A549 treated with RU486 at 1 μM for 4 hours (cell line): ENCODE measurements at places on chromosomes 3 and 15. TPM values are rescaled to one million over a fixed set of nuclear protein-coding genes. Genes with fewer than 3 reads are reported as not detected.

Gene TXNRD3
- total RNA-seq = 6.1 to 8.5 TPM (median 6.6 TPM) in 5 replicates

Gene CACNA1D
- total RNA-seq = 0.42 to 0.97 TPM (median 0.81 TPM) in 5 replicates

Gene CLDN18
- not detected in 5 replicates for total RNA-seq

Gene GOLGA8G
- total RNA-seq = not detected in 5 replicates

Gene PTX3
- total RNA-seq = 0.42 to 1.2 TPM (median 0.91 TPM) in 5 replicates

Gene LRRK1
- total RNA-seq = 15.3 to 23.8 TPM (median 20.7 TPM) in 5 replicates

Gene NTRK3
- 15.9 to 26.2 TPM (median 21.7 TPM) in 5 replicates for total RNA-seq

Gene TNFSF10
- 0.21 to 0.34 TPM (median 0.21 TPM) in 3 of 5 replicates, not detected in the others for total RNA-seq

Gene ANKRD63
- 0.31 to 0.80 TPM (median 0.44 TPM) in 4 of 5 replicates, not detected in the other for total RNA-seq

Gene RARRES1
- 9.2 to 13.4 TPM (median 11.7 TPM) in 5 replicates for total RNA-seq

Gene ANO10
- 15.1 to 21.5 TPM (median 20.3 TPM) in 5 replicates for total RNA-seq

Gene INTS14
- total RNA-seq = 41.8 to 48.9 TPM (median 43.2 TPM) in 5 replicates

Gene SYNPR
- not detected in 5 replicates for total RNA-seq

Gene HHLA2
- 0.03 to 0.14 TPM (median 0.10 TPM) in 4 of 5 replicates, not detected in the other for total RNA-seq

Gene LNP1
- 0.66 to 1.2 TPM (median 0.80 TPM) in 5 replicates for total RNA-seq

Gene CCR8
- not detected in 5 replicates for total RNA-seq

Gene CCR3
- not detected in 5 replicates for total RNA-seq

Gene RPL39L
- total RNA-seq = 49.3 to 61.6 TPM (median 52.4 TPM) in 5 replicates

Gene C3orf70
- 0.02 TPM in 1 of 5 replicates, not detected in the others for total RNA-seq
